ENCODE measurements at places on chromosomes 6 and 20. TPM values are rescaled to one million over a fixed set of nuclear protein-coding genes. Genes with fewer than 3 reads are reported as not detected.

GRCh38 chr6:35084041-35084491 is 57.1 kb downstream of the TCP11 start:
- no peak overlapping the region for H3K4me3 ChIP-seq
- no peak for DNase-seq
- no peak overlapping the region for H3K27ac ChIP-seq
- H3K36me3 ChIP-seq, result no peaks in the 10 kb centered on the region

DNA sequence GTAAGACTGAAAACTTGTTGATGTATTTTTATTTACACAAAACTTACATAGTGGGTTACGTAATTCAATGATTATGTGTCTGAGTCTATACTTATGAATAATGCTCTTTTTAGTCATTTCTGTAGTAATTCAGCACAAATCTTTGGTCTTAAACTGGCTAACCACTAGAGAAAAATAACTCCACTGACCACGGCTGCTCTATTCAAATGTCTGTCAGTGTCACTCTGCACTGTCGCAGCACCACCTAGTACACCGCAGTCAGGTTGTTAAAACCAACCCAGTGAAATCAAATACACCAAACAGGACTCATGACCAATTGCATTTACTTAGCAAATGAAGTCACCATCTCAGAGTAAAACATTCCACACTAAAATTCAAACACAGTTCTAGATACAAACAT is 93.5 kb upstream of the CCDC28A start:
- H3K4me3 ChIP-seq, result no peak overlapping the region
- no peak for DNase-seq
- no peaks in the 10 kb centered on the region for H3K36me3 ChIP-seq
- H3K4me1 ChIP-seq, result no peaks in the 10 kb centered on the region
- H3K27me3 ChIP-seq, result no peaks in the 10 kb centered on the region

The LGSN gene
- not detected for total RNA-seq

- no peak overlapping the region for H3K27ac ChIP-seq
- peaks cover 4% of the 10 kb centered on the region for H3K36me3 ChIP-seq
- no peak overlapping the region for H3K4me3 ChIP-seq
- H3K4me1 ChIP-seq, result peaks cover 22% of the 10 kb centered on the region
Measured at GRCh38 chr20:38833857-38834164, 28.3 kb downstream of the PPP1R16B start.

The CABLES2 gene
- 5.6 TPM for total RNA-seq

- no peaks in the 10 kb centered on the region for H3K27me3 ChIP-seq
- peaks cover 73% of the 10 kb centered on the region for H3K36me3 ChIP-seq
- H3K4me1 ChIP-seq, result no peaks in the 10 kb centered on the region
- no peak overlapping the region for H3K4me3 ChIP-seq
- DNase-seq, result no peak
Measured at GRCh38 chr6:30893666-30894065, 9.3 kb downstream of the DDR1 start.

- H3K4me3 ChIP-seq, result no peak overlapping the region
- no peak overlapping the region for H3K27ac ChIP-seq
- H3K27me3 ChIP-seq, result no peaks in the 10 kb centered on the region
- no peak for DNase-seq
- peaks cover 24% of the 10 kb centered on the region for H3K4me1 ChIP-seq
- no peaks in the 10 kb centered on the region for H3K36me3 ChIP-seq
Measured at GRCh38 chr6:25415701-25416100, 136.5 kb downstream of the CARMIL1 start.

GRCh38 chr20:43681991-43682410 is 15.1 kb downstream of the MYBL2 start:
- H3K4me1 ChIP-seq, result no peaks in the 10 kb centered on the region
- H3K27me3 ChIP-seq, result no peaks in the 10 kb centered on the region
- H3K27ac ChIP-seq, result no peak overlapping the region
- H3K4me3 ChIP-seq, result no peak overlapping the region
- DNase-seq, result no peak
- H3K36me3 ChIP-seq, result no peaks in the 10 kb centered on the region

GRCh38 chr6:107495196-107495643 is 5.3 kb downstream of the SOBP start:
- H3K27me3 ChIP-seq, result peaks cover 23% of the 10 kb centered on the region
- no peaks in the 10 kb centered on the region for H3K36me3 ChIP-seq
- H3K4me3 ChIP-seq, result no peak overlapping the region
- H3K4me1 ChIP-seq, result no peaks in the 10 kb centered on the region
- DNase-seq, result no peak

The KATNA1 gene
- total RNA-seq, result 16.1 TPM

The COX4I2 gene
- not detected for total RNA-seq

The MUCL3 gene
- total RNA-seq, result not detected

GRCh38 chr6:168988280-168988679 is 265.4 kb downstream of the THBS2 start:
- no peaks in the 10 kb centered on the region for H3K4me1 ChIP-seq
- no peaks in the 10 kb centered on the region for H3K27me3 ChIP-seq
- H3K4me3 ChIP-seq, result no peak overlapping the region
- H3K36me3 ChIP-seq, result no peaks in the 10 kb centered on the region
- DNase-seq, result no peak

Data from naive thymus-derived CD4-positive, alpha-beta T cell (primary cell).